ENCODE measurements at places on chromosomes 1 and 21.

GRCh38 chr1:160149233-160149632, 2.2 kb upstream of the ATP1A4 start:
- DNase-seq, result no peak

DNA sequence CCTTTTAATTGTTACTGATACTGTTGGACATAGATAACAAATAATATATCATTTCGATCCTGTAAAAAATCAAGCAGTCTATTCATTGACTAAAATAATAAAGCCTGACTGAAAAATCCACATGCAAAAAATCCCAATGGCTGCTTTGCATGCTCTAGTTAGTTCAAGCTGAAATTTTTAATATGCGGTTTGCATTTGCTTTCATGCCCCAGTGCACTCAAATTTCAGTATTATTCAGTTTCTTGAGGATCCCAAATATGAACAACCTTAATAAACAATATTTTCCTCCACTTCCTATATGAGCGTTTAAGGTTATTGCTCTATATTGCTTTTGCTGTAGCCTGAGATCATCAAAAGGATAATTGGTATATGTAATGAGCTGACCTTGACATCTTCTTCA, 75.1 kb upstream of the DPH5 start:
- DNase-seq, result no peak

GRCh38 chr1:178587096-178587495, 74.2 kb downstream of the TEX35 start:
- DNase-seq, result no peak

DNA sequence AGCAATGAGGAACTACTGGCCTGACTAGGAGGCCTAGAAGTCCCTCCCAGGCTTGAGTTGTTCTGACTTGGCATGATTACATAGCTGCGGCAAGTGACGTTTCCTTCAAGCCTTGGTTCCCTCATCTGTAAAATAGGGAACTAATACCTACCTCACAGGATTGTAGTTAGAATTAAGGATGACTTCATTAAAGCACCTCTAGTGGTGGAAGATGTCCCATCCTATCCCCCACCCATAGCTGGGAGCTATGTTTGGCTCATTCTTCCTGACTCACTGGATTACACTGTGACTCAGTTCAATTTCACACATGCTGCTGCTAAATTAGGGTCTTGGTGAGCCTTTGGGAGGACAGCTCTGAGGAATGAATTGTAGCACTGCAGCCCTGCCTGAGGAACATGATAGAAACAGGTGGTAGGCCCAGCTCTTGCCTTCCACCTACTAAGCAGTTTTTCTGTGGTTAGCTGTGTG, 6.0 kb upstream of the SHISA4 start:
- no peak for DNase-seq

DNA sequence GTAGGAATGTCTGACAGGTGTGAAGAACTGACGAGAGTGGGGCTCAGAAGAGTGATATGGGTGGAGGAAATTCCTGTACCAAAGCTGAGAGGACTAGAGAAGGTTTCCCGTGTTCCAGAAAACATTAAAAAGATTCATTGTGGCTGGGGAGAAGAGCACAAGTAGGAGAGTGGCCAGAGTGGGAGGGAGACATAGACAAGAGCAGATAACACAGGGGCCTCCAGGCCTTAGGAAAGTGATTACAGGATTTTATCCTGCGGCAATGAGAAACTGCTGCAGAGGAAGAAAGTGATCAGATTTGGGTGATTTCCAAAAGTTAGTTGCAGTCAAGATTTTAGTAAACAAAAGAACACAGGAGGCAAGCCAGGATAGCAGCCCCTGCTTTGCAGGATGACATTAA, 7.9 kb downstream of the C8B start:
- no peak for DNase-seq

DNA sequence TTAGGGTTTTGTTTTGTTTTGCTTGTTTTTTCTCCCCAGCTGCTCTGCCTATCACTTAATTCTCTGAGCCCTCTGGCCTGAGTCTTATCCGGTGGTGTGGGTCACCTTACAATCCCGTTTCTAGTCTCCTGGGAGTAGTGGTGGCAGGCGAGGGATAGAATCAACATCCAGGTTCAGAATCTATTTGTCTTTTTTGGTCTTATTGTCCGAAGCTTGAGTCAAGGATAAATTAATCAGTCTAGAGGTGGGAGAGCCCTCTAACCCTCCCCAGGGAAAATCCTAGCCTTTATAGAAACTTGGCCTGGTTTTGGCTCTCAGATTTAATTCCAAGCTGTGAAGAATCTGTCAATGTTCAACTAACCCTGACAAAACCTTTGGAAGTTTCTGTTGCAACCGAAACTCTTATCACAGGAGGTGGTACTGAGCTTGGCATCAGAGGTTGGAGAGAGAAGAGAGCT, 246.3 kb downstream of the FGGY start:
- DNase-seq, result peak; percentile 28

All from NCI-H1092 treated with DMSO at 0.1 percent for 48 hours (cell line).